Retinal pigment epithelial cell (primary cell): ENCODE measurements at places on chromosomes 6 and 20.

DNA sequence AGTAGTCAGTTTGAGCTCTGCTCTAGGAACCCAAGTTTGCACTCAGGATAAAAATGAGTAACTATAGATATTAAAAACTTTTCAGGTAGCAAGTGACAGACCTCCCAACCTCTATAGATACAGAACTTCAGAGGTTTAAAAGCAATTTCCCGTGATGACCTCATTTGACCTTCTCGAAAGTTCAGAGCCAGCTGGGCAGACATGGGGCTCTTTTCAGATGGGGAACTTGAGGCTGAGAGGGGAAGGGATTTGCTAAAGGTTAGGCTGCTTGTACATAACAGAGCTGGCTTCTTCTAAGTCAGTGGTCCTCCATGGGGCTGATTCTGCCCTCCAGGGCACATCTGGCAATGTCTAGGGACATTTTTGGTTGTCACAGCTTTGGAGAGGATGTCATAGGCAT is 58.8 kb upstream of the ZNF831 start:
- no peak for DNase-seq

GRCh38 chr6:155382338-155382685 is 68.0 kb upstream of the TFB1M start:
- DNase-seq = no peak

DNA sequence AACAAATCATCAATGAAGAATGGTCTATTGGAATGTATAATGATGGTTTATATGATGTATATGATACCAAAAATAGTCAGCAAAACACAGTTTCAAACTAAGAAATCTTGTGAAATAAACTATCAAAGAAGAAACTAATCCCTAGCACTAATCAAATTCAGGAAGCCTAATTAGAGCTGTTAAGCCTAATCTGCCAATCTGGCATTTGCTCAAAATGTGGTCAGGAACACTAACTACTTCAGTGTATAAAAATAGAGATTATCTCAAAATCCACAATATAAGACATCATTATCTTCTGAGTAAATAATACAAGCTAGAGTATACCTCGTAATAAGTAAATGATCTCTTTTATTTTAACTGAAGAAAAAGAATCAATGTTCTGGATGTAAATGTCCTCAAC is 12.8 kb upstream of the AKAP7 start:
- peak; percentile 72 for DNase-seq

DNA sequence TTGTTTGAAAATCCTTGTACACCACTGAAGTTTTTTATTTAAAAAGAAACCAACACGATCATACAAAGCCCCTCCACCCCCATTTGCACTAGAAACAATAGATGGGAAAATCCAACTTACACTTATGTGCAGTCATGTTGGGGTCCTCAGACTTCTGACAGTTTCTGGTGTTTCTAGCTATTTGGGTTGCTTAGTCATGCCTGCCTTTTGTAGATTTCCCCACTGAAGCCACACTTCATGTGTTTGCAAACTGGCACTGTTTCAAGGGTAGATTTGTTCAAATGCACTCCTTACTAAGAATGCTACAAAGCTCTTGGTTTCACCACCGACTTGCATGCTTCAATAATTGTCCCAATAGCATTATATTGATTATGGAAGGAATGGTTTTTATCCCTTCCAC is 1.5 kb downstream of the SH3BGRL2 start:
- DNase-seq = no peak

DNA sequence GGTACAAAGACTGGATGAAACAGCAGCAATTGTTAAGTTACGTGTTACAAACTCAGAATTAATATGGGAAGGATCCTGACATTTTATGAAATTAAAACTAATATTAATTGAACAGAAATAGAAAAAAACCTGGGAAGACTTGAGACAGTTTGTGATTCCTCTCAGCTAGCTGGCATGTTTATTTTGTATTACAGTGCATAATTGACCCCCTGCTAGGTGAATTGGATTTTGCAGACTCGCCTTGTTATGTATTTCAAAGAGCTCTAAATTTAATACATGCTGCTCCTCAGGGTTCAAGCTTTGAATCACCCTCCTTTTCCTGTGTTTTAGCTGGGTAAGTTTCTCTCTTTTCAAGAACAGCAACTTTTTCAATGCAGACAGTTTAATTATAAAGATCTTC is 339.4 kb downstream of the PLCB1 start:
- no peak for DNase-seq

DNA sequence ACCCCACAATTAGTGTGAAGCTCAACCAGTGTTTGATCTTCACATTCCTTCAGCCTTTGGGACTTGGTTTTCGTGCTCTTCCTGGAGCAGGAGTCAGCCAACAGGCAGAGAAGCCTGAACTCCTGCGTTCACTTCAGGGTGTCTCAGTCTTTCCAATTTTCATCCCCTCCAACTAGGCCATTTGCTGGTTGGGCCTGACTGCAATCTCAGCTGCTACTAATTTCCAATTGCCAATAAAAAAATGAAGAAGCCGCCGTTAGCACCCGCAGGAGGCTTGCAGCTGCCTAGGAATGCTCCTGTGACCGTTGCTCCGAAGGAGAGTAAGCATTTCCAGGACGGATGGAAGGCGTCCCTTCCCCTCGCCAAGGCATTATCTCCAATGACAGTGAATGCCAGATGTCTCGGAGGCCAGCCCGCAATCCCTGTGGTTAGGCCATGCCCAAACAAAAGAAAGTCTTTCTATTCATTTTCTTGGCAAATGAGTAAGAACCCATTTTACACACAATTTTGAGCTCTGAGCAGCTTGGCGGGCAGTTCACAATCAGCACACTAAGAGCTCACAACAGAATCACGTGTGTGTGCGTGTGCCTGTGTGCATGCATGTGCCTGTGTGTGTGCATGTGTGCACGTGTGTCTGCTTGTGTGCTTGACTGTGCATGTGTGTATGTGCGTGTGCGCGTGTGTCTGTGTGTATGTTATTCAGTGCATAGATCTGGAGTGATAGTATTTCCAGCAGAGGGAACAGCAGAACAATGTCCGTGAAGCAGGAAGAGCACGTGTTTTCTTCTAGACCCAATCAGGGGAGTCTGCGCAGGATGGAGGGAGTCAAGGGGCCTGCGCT is 301.2 kb downstream of the SMOC2 start:
- no peak for DNase-seq

GRCh38 chr20:49400904-49401303 is 81.6 kb downstream of the KCNB1 start:
- no peak for DNase-seq

DNA sequence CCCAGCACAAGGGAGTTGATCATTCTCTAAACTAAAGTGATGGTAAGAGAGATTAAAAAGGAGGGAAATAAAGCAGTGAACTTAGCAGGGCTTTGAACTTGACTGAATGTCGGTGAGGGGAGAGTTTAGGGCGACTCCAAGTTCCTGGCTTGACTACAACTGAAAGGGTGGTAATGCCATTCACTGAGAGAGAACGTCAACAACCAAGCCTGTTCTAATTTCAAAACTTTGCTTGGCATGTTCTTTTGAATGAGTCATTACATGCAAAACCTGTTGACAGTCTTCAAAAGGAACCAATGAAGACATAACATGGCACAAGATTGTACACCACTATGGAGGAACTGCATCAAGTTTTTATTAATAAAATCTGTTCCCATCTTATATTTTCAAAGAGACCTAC is 10.3 kb upstream of the MYB start:
- no peak for DNase-seq
